ENCODE measurements at places on chromosomes 5 and 9.

DNA sequence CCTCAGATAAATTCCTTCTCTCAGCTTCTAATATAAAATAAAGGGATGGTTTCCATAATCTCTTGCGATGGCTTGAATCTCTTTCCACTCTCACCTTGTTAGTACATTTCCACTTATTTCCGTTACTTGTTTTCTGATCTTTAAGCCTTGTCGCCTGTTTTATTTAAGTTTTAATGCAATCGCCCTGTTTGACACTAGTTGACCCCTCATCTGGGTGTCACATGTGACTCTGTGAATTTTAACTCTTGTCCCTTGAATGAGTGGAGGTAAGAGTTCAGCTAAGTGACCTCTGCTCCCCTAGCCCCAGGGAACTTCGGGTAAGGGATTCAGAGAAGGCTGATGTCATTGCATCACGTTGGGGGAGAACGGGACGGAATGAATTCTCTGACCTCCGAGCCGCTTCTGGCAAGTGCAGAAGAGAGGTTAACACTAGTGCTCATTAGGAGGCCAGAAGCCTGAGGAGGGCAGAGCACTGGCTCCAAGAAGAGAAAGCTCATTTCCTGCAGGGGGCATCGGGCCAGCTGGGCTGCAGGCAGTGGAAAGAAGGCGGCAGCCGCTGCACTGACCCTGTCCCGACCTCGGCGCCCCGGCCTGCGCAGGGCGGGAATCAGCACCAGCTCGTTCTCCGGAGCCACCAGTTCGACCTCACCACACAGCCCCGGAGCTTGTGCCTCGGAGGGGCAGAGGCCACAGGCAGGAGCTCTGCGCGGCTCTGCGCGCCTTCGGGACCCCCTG, 569 bp downstream of the HINT2 start:
- no peak for DNase-seq

DNA sequence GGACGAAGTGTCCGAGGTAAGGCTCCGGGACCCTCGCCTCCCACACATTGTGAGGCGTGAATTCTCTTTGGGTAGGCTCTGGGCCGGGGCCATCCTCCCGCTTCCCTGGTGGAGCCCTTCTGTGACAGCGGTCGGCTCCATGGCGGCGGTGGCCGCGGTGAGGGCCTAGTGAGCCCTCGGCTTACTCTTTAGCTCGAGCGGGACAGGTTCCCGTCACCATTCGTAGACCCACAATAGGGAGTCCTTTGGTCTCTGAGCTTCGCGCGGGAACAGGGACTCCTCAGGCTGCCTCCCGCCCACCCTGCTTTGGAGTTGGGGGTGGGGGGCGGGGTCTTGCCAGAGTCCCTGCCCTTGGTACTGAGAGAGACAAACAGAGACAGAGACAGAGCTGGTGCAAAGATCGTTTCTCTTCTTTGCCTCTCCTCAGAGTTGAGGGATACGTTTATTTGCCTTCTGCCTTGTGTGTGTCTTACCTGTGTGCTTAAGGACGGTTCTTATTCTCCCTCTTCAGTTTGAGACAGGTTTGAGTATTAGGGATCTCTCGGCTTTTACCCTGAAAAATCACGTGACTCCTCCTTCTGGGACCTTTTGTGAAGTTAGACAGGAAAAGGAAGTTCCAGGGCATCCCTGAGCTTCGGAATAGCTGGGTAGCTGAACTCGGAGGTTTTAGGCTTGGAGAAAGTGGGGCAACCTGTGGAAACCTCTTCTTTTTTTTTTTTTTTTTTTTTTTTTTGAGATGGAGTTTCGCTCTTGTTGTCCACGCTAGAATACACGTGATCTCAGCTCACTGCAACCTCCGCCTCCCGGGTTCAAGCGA, 833 bp downstream of the ANKHD1 start:
- DNase-seq, result peak; percentile 42

DNA sequence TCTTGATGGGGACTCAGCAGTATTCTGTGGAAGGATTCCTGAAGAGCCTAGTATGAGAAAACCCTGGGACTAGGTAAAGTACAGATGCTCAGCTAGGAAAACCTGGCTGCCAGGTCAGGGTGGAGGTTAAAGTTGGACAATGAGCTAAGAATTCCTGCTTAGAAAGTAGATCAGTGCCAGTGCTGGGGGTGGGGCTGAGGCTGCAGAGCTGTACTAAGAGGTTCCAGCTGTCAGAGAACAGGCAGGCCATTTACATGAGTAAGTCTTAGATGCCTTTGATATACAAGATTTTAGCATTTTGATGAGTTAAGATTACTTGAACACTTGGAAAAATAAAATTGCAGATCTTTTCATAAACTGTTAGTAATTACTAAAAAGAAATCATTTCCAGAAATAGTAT, 332.3 kb upstream of the NUDT12 start:
- no peak for DNase-seq

- no peak for DNase-seq
Observed at GRCh38 chr5:85472749-85473148, 1088.1 kb upstream of the EDIL3 start.

GRCh38 chr5:58548068-58548467, 34.8 kb upstream of the RAB3C start:
- DNase-seq, result no peak

GRCh38 chr5:1093361-1093760, 18.5 kb downstream of the SLC12A7 start:
- DNase-seq, result no peak

DNA sequence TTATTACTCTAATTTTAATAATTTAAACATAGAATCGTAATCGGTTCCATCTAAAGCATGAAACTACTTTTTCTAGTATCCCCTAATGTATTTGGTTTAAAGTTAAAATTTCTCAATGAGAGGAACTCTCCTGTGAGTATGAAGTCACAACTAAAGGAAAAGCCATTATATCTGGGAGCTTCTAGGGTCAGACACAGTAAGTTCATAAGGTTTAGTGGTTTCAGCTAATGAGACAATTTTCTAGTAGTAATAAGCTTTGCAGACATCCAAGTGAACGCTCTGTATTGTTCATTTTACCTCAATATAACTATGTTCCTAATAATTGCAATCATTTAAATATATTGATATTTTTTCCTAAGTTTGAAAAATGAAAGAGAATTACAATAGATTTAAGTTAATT, 364.4 kb upstream of the CDH9 start:
- no peak for DNase-seq

- no peak for DNase-seq
Observed at GRCh38 chr5:142036918-142037317, 24.1 kb upstream of the GNPDA1 start.

DNA sequence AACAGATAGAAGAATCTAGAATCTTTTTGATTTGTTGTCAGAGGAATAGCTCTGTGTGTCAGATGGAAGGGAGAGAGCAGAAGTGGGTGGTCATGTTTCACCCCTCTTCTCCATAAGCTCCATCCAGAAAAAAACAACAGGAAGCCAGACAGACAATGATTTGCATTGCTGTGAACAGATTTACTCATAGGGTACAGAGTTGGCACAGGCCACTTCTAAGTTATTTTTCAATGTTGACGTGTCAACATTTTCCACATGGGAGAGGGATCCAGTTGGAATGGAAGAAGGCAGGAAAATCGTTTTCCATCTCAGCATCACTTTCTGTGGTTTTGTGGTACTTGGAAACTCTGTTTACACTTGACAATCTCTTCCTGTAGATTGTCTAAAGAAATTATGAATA, 86.7 kb downstream of the INSYN2B start:
- no peak for DNase-seq

- no peak for DNase-seq
Observed at GRCh38 chr5:61916621-61917620, 389.1 kb upstream of the KIF2A start.

DNA sequence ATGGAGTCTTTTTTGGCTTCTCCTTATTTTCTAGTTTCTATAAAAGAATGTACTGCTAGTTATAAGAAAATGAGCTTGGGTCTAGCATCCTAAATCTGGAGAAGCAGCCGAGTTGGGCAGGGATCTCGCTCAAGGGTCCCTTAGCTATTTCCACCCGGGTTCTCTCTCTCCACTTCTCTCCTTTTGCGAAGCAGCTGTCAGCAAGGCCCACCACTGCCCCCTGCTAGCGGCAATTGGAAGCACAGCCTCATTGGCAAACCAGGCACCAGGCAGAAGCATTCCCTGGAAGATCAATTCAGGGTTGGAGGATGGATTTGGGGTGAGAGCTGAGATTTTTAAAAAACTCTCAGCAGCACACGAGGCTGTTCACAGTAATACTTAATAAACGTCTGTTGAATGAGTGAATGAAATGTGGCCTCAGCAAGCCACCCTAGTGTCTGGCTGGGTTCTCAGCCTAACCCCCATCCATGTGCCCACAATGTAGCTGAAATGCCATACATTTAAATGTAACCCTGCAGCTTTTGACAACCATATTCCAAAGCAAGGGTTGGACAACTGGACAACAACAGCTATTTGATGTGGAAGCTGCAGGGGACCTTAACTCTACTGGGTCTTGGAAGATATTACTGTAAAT, 34.6 kb upstream of the TNIP1 start:
- peak; percentile 76 for DNase-seq

GRCh38 chr5:115402092-115402491, 105.6 kb upstream of the CCDC112 start:
- DNase-seq, result no peak

DNA sequence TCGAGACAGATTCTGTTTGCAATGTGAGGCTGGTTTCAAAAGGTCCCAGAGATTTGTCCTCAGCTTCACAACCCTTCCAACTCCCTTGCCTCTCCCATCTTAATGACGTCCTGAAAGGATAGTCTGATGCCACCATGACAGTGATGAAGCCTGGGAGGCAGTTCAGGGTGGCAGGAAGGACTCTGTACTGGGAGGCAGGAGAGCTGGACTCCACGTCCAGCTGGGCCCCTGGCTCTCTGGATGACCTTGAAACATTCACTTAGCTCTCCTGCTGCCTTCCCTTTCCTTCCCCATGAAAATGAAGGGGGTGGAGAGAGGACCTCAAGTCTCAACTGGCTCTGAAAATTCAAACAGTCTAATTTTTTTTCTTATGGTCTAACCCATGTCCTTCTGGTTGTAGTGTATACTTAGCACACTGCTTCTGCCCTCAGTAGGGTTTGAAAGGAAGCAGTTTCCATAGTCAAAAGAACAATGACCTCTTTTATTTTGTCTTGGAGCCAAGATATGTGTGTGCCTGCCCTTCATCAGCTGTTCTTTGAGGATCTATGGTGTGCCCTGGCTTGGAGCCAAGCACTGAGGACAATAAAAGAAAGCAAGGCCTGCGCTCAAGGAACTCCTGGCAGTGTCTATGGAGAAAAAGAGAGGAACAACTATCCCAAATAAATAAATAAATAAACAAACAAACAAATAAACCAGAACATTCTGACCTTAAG, 188.3 kb downstream of the GRIA1 start:
- no peak for DNase-seq

DNA sequence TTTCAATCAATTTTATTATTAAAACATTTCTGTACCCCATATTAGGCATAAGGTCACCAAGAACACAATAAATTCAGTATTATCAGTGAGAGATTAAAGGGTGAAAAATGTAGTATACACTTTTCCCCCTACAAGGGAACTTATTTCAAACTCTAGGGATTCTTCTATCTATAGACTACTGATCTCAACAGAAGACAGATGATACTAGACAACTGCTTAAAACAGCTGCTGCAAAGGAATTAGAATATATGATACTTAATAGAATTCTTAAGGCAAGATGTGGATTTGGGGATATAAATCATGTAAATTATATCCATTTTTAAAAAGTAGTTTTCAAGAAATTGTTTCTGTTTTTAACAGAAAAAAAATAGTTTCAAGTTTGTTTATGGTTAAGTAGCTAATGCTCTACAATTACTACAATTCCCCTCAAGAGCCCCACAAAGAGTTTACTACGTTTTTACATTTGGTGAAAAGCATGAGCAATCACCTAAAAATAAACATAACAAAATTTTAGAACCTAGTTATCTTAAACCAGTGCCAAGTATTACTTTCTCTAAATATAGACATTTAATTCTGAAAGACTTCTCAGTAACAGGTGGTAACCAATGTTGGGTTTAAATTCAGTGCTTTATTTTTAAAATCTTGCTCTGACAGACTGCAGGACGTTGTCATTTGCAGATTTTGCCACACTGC, 6.0 kb downstream of the KIF24 start:
- no peak for DNase-seq

- no peak for DNase-seq
Observed at GRCh38 chr9:40927851-40928802, 200.4 kb downstream of the FOXD4L6 start.

DNA sequence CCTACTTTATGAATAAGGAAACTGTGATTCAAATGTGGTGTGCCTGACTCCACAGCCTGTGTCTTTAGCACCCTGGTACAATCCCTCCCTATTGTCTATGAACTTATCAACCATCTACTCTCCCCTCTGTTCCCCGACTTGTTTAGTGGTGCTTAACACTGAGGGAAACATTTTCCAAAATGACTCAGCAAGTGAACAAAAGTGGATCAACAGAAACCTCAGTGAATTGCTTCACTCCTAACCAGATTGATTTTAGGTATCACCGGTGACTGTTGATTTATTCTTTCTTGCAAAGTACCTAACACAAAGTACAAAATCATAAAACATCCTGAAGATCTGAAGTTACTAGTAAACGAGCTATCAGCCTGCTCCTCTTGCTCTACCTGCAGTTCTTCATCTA, 42.1 kb upstream of the RAPGEF6 start:
- DNase-seq, result no peak

GRCh38 chr9:105044518-105044917, 116.6 kb upstream of the ABCA1 start:
- DNase-seq, result no peak

- DNase-seq, result no peak
Observed at GRCh38 chr9:4012441-4012840, 287.4 kb downstream of the GLIS3 start.

GRCh38 chr9:133162861-133163503, 732 bp downstream of the GBGT1 start:
- DNase-seq, result no peak

GRCh38 chr5:27472000-27472763, 433.8 kb upstream of the CDH9 start:
- DNase-seq, result no peak

DNA sequence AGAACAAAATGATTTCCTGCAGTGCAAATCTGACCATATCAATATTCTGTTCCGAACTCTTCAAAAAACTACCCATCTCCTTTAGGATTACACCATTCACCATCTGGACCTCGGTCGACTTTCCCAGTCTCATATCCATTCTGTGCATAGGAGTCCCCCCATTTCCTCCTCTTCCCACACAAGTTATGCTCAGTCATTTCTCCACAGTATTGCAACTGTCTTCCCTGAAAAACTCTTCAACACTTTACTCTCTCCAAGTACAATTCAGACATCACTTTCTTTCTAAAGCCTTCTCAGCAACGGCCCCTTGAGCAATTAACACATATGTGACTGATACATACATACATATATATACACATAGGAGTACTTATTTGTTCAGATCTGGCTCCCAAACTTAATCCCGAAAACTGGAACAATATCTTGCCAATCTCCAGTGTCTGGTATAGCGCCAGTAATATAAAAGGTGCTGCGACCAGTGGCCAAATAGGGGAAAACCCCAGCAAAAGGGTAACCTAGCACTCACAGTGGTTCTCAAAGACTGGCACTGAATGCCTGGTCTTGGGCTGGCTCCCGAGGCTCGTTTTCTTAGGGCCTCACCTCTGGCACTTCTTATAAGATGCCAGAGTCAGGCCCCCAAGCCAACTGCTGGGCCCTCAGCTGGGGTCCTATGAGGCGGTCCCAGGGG, 629 bp downstream of the ZBTB26 start:
- DNase-seq, result no peak
